ENCODE measurements at places on chromosomes 16 and 17.
A peak's percentile ranks its signal among the peaks of the same experiment; 100 is the strongest.

DNA sequence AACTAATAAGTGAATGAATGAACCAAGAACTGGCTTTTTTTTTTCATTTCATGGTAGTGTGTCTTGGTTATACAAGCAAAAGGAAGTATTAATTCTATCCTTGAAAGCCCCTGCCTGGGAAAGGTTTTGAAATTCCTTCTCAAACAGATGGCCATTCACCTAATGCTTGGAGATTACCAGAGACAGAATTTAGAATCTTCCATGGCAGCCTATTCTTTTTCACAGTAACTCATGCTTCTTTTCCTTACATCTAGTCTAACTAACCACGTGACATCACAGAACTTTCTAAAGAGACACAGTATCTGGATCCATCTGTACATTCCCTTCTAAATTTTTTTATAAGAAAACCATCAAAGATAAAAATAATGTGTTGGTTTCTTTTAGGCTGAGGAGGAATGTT, 151.6 kb downstream of the FTO start:
- no peak for DNase-seq

- no peak for DNase-seq
Observed at GRCh38 chr16:47311738-47312505, 148.9 kb downstream of the ITFG1 start.

- no peak for DNase-seq
Observed at GRCh38 chr17:45048795-45049563, 2.5 kb downstream of the DCAKD start.

GRCh38 chr17:66459811-66460270, 157.4 kb downstream of the PRKCA start:
- DNase-seq = peak; percentile 24

GRCh38 chr17:7394452-7395191, at the start of gene PLSCR3:
Gene PLSCR3 (minus strand): TSS chr17:7394525. CDS start chr17:7394110, 415 bp downstream.
- DNase-seq = peak; percentile 83

DNA sequence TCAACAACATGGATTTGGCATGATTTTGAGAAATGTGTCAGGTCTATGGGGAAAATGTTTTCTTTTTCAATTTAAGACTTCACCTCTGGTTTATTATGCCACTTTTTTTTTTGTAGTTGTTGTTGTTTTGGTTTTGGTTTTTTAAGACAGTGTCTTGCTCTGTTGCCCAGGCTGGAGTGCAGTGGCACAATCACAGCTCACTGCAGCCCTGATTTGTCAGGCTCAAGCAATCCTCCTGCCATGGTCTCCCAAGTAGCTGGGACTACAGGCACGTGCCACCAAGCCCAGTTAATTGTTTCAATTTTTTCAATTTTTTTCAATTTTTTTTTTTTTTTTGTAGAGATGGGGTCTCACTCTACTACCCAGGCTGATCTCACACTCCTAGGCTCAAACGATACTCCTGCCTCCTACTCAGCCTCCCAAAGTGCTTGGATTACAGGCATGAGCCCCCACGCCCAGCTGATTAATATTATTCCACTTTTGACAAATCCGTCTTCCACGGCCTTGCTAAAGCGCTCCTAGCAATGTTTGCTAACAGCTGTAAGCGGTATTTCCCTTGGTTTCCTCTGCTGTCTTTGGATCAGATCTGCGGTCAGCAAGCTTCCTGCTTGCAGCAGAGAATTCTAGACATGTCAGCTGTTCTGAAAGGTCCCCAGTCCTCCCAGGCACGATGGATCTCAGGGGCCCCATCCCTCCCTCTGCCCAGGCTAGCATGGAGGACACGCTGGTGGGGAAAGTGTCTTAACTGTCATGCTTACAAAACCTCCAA, 7.0 kb upstream of the MILR1 start:
- DNase-seq = peak; percentile 31

DNA sequence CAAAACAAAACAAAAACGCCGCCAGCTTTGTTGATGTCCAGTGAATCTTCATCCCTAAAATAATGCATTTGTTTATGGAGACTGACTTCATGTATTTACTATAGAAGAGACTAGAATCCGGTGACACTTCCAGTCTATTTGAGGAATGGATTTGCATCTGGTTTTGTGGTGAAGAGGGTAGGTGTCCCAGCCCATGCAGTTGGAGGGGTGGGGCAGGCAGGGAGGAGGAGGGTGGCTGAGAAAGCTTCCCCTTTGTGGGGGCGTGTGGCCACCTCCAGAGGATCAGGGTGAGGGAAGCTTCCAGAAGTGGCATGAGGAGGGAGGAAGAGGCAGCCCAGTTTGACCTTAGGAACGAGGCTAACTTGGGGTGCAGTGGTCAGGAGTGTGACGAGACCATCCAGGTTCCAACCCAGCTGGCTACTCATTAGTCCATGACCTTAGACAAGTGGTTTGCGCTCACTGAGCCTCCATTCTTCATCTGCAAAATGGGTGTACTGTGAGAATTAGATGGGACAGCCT, 69.5 kb downstream of the CMIP start:
- DNase-seq = no peak

DNA sequence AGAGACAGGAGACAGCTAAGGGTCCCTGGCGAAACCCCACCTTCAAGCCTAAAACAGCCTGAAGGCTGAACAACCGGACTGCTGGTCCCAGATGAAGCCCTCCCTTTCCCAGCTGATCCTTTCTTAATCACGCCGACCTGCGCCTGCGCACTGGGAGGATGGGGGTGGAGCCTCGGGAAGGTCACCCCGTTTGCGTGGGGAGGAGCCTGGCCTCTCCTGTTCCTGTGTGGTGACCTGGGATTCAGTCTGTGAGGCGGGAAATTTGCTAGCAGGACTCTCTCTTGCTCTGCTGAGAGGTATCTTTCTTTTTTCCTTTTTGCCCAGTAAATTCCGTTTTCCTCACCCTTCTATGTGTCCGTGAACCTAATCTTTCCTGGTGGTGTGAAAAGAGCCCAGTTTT, 9.6 kb downstream of the FAM20A start:
- no peak for DNase-seq

DNA sequence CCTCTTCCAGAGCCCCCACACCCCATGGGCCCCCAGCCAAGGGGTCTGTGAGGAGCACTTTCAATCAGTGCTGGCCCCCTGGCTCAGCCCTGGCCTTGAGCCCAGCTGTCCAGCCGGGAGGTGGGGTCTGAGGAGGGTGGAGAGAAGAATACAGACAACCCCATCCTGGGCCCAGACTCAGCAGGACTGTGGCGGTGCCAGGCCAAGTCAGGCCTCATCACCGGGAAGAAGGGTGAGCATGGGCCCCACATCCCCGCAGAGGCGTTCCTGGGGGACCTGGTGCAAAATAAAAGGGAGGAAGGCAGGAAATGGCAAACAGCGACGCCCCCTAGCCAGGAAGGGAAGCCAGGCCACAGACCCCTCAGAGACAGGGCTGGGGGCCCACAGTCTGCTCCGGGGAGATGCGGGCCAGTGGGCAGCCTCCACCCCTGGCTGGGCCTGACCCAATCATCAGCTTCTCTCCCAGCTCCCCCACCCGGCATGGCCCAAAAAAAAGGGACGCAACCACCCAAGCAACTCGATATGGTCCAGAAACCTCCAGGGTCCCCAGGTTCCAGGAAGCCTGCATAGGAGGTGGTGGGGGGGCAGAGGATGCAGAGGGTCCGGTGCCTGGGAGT, 20.6 kb downstream of the ZNF423 start:
- DNase-seq = no peak

DNA sequence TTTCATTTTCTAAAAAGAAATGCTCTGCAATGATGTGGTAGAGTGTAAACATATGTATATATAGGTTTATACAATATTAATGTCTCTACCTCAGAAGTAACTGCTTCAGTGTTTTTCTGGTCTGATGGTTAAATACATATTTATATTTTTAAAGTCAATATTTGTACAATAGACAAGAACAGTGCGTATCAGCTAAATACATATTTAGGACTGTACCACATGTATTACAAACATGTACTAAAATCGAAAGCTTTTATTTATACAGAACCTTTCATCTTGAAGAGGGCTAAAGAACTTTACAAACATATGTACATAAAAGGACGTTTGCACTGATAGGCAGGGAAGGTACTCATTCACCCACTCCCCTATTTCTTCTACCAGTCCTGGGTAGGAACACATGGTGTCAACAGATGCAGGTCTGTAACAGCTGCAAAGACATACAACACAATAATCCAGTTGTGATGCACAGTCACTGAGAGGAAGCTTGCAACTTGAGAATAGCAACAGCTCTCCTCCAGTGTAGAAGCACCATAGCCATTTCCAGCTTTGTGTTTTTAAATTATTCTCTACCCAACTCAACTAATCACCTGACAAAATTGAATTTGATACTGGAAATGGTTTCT, 206.9 kb upstream of the C17orf78 start:
- DNase-seq = no peak

DNA sequence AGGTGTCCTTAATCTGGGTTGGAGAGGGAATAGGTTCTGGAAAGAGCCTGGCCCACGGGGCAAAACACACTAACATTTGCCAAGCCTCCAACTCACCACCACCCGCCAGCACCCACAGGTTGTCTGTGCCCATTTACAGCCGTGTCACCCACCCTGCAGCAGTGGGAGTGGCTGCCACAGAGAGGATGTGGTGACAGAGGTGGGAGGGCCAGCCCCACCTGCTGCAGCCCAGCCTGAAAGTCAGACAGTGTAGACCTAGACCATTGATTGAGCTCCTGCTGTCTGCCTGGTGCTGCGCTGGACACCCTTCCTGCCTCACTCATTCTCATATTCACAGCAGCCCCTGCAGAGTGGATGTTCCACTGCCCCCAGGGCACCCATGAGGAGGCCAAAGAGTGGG, 44.7 kb downstream of the IL21R start:
- DNase-seq = no peak

GRCh38 chr16:70767377-70768202, 33.4 kb downstream of the VAC14 start:
- DNase-seq = no peak

DNA sequence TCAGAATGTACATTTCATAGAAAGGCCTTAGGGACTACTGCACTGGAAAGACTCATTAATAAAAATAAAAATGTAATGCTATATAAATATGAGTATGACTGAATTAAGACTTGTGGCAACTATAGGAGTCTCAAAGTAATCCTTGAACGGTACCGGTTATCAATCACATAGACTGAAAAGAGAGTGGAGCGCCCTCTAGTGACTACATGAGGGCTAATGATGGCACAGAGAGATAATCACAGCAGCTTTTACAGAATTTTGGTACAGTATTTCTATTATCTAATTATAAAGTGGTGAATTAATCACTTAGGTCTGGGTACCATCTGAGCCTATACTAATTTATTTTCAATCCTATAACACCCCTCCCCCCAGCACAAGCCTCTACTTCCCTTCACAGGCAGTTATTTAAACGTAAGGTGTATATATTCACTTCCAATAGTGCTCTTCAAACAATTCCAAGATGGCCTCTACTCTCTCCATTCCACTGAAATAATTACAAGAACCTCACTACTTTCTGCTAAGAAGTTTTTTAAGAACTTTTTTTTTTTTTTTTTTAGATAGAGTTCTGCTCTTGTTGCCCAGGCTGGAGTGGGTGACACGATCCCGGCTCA, 40.7 kb upstream of the ANKFY1 start:
- DNase-seq = peak; percentile 54

- DNase-seq = no peak
Observed at GRCh38 chr16:2768403-2769089, 8.5 kb downstream of the ELOB start.

- DNase-seq = no peak
Observed at GRCh38 chr17:16480995-16481394, 11.0 kb downstream of the LRRC75A start.

DNA sequence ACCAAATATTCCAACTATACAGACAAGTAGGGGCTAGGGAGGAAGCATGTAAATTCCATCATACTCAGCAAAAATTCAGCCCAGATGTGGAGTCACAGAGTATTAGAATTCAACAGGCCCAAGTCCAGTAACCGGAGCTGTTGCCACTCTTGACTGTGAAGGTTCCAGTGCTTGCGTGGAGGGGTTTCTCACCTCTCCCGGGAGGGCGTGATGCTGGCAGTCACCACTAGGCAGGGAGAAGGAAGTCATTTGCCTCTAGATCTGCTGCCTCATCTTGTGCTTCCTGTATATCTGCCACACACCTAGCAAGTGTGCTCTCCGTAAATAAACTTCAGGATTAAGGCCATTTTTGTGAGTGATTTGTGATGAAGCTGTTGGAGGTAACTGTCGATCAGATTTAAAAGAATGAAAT, 1.0 kb upstream of the CKLF start:
- DNase-seq = peak; percentile 49

GRCh38 chr17:45016823-45017222, 34.6 kb downstream of the DCAKD start:
- no peak for DNase-seq

- no peak for DNase-seq
Observed at GRCh38 chr17:28940142-28940541, 11.2 kb downstream of the PHF12 start.

- no peak for DNase-seq
Observed at GRCh38 chr17:45578516-45579455, 88.3 kb upstream of the PLEKHM1 start.

GRCh38 chr16:81170824-81171223, 67.7 kb upstream of the BCO1 start:
- DNase-seq = no peak

DNA sequence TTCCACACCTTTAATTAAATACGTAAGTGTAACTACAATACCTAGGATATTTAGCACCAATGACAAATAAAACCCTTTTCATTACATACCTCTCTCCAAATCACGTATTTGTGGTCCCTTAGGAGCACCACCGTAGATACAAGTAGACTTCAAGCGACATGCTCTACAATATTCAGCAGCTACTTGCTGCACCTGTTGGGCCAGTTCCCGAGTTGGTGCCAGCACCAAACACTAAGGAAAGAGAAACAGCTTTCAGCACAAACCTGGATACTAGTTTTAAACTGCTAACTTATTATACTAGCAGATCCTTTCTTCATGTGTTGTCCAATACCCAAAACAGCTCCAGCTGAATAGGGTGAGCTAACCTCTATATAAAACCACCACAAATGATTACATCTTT, 2.7 kb downstream of the DDX5 start:
- no peak for DNase-seq

DNA sequence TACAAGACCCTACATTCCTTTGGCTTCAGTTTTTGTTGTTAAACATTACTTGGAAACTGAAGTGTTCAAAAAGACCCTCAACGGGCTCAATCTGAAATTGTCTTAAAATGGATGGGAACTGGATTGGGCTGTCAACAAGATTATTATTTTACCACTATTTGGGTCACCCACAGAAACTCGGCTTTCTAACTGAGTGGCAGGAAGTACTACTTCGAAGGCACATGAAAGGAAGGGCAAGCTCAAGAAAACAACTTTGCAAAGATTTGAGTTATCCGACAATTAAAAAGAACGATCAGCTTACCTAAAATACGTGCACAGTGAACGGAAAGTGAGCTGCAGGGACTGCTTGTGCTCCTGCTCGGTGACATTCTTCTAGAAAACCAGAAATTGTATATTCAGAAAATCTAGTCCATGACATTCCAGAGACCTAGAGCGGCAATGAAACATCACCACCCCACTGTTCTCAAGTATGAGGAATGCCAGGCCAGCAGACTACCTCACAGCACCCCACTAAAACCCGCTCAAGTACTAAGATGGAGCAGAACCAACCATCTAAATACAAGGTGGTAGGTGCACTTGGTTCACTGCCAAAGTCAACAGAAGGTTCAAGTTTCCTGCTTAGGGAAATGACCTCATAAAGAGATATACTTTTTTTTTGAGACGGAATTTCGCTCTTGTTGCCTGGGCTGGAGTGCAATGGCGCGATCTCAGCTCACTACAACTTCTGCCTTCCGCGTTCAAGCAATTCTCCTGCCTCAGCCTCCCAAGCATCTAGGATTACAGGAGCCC, 60.5 kb downstream of the ZZEF1 start:
- no peak for DNase-seq

All from muscle of arm (tissue), 14 donors.